ENCODE measurements at places on chromosomes 7 and 10.

- no peak for DNase-seq
Measured at GRCh38 chr7:123674399-123675180, 18.9 kb downstream of the LMOD2 start.

DNA sequence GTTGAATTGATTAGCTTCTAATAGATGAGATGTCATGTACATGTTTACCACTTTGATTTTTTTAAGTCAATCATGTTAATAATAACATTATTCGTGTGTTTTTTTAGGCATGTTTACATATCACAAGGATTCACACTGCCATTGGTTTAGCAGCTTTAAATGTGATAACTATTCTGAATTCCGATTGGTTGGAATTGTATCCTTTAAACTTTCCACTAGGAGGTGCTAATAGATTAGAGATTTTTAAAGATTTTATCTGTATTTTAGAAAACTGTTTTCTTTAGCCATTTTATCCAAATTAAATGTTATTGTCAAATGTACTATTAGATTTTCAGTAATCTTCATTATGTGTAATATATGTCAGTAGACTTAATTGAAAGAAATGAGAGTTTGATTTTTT lies 83.2 kb downstream of the HECTD2 start:
- DNase-seq, result no peak

- DNase-seq, result no peak
Measured at GRCh38 chr10:77422491-77423338, 214.9 kb downstream of the KCNMA1 start.

DNA sequence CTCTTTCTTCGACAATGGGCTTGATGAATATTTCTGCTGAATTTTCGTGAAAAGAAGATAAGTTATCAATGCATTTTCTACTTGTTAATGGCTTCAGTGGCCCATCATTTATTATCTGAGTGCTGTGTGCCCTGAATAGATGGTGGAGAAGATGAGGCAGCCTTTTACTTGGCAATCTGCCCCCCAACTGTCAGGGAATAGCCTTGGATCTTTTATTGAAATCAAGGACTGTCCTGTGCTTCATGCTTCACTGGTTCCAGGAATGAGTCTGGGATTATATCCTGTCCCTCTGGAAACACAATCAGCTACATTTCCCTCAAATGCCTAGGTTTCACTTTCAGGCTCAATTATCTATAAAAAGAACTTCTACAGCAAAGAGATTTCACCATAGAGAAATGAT lies 75.9 kb upstream of the NXPH1 start:
- DNase-seq, result no peak

- no peak for DNase-seq
Measured at GRCh38 chr7:98877692-98878364, 504 bp upstream of the TRRAP start.

- no peak for DNase-seq
Measured at GRCh38 chr10:13483073-13483472, 45.7 kb downstream of the BEND7 start.

DNA sequence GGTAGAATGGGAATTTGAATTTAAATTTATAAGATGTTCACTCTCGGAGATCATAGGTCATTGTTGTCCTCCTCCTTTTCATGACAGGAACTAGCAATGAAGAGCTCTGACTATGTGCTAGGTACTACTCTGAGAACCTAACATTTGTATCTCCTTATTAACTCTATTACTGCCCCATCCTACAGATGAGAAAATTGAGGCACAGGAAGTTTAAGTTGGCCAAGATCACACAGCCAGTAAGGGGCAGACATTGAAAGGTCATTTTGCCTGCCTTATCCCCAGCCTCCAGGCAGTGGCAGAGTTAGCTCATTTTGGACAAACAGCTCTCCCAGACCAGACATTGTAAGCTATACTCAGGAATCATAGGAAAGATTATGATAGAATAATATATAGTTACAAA lies 6.0 kb downstream of the SRGN start:
- DNase-seq, result no peak

DNA sequence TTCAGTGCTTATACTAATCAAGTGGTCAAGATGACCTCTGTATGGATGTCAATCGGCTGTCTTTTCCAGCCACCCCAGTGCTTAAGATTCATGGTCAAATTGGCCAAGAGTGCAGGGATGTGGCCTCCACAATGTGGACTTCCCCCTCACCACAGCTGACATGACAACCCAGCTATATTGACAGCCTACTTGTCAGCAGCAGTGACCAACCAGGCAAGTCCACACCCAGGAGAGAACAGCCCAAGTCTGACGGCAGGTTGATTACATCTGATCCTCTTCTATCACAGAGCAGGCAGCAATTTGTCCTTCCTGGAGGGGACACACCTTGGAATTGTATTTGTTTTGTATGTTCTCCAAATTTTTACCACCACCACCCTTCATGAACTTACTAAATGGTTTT lies 8.2 kb upstream of the ERVW-1 start:
- no peak for DNase-seq

- DNase-seq, result no peak
Measured at GRCh38 chr10:128440513-128441160, 314.4 kb upstream of the MKI67 start.

GRCh38 chr7:48426966-48427555 lies 255.8 kb downstream of the ABCA13 start:
- no peak for DNase-seq

DNA sequence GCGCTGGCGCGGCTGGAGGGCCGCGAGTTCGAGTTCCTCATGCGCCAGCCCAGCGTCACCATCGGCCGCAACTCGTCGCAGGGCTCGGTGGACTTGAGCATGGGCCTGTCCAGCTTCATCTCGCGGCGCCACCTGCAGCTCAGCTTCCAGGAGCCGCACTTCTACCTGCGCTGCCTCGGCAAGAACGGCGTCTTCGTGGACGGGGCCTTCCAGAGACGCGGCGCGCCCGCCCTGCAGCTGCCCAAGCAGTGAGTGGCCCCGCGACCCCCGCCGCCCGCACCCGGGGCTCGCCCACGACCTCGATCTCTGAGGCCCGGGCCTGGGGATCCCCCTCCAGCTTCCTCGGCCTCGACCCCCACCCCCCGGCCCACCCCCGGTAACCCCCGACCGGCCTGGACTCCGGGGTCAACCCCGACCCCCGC lies 537 bp downstream of the FOXK1 start:
- peak; percentile 23 for DNase-seq

DNA sequence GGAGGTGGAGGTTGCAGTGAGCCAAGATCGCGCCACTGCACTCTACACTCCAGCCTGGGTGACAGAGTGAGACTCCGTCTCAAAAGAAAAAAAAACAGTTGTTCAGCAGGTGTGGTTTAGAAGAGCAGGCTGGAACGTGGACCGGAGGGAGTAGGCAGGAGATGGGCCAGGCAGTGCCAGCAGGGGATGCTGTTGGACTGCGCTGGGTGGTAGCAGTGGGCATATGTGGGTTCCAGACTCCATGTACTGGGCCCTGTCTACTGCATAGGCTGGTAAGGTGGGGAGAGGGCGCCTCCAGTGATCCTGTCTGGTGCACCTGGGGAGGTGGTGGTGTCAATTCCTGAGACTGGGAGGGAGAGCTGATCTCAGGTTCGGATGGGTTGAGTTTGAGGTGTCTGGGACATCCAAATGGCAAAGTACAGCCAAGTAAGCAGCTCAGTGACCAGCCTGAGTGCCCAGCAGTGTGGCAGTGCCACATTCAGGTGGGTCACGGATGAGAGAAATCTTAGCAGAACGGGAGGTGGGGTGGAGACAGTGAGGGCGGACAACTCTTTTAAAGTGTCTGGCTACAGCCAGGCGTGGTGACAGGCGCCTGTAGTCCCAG lies 25.9 kb downstream of the SFXN4 start:
- DNase-seq, result peak; percentile 47

GRCh38 chr7:113331155-113331898 lies 213.0 kb upstream of the SMIM30 start:
- no peak for DNase-seq

- DNase-seq, result no peak
Measured at GRCh38 chr7:30162622-30163124, 27.9 kb downstream of the MTURN start.

DNA sequence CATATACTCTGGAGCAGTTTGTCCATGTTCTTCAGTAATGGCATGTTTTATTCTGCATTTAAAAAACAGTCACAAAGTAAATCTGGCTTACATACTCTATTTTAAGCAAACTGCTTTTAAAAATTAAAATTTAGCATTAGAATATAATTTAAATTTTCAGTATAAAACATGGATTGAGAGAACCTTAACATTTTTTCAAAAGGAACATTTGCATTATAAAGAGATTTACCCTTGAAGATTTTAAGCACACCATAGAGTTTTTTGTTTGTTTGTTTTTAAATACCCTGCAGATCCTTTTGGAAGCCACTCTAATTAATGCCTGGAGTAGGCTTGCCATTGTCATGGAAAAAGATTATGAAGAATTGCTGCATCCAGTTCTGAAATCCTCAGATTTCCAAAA lies 70.4 kb downstream of the ZNRF2 start:
- DNase-seq, result no peak

DNA sequence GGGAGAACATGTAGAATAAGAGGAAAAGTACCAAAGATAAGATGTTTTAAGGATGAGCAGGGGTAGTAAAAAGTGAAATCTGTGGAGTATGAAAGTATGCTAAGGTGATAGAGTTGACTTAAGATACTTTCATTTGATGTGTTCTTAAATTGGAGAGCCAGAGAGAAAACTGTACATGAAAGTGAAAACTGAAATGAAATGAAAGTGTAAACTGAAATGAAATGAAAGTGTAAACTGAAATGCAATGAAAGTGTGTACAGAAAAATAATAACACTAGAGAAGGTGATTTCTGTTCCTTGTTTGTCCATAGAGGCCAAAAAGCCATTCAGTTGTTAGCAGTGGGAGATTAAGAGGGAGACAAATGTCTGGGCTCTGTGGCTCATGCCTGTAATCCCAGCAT lies 17.5 kb downstream of the AHR start:
- no peak for DNase-seq

DNA sequence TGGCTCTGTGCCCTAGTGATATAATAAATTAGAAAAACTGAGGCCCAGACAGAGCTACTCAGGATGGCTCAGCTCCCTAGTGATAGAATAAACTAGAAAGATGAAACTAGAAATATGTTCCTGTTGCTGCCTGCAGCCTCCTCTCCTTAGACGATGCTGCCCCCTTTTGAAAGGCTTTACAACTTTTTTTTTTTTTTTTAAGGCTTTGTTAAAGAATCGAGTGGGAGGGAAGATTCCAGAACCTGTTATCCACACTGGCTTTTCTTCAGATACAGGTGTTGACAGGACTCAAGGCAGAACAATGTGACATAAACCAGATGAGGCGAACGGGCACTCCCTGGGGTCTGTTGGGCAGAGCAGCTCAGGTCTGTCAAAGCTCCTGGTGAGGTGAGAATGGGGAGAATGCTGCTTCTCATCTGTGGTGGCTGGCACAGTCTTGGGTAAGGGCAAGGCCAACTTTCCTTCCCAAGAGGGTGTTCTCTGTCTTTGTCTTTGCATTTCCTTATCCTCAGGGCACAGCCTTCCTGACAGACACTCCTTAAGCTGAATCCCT lies 175.1 kb downstream of the COBL start:
- DNase-seq, result no peak

DNA sequence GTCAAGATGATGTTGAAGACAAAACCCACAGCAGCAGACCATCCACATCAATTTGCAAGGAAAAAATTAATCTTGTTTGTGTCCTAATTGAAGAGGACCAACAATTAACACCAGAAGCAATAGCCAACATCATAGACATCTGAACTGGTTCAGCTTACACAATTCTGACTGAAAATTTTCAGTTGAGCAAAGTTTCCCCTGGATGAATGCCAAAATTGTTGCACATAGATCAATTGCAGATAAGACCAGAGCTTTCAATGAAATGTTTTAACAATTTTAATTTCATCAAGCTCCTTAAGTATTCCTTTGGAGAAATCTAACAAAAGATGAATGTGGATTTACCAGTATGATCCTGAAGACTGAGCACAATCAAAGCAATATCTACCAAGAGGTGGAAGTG lies 168.6 kb downstream of the CTNNA3 start:
- DNase-seq, result no peak

DNA sequence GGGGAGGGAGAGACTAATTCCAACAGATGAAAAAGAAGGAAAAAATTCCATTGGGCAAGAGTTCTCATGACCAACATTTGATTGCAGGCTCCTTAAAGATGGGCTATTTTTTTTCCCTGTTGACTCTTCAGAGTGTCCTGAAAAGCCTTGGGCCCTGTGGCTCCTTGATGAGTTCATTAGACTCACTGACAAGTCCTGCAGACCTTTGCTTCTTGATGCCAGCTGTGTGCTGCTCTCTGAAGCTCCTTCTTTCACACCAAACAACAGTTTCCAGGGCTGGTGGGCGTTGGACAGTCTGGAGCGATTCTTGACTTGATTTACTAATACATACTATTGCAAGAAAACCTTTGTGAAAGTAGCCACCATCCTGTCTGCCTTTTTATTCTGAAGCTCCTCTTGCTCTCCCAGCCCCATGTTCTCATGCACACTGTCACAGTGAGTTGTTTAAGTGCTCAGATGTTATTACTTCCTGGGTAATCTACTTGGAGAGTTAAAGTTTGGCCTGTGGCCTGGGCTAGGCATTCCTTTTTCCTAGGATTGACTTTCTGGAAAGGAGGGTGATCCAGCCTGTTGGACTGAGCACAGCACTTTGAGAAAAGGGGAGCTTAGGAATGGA lies 250.3 kb downstream of the PTEN start:
- DNase-seq, result no peak

GRCh38 chr7:126450269-126450671 lies 802.5 kb downstream of the GRM8 start:
- DNase-seq, result no peak

- DNase-seq, result no peak
Measured at GRCh38 chr10:21507150-21507549, 18.3 kb downstream of the SKIDA1 start.

GRCh38 chr10:63114031-63114814 lies 18.9 kb upstream of the NRBF2 start:
- no peak for DNase-seq

GRCh38 chr7:2934211-2934731 lies 90.2 kb upstream of the GNA12 start:
- DNase-seq, result no peak

- DNase-seq, result no peak
Measured at GRCh38 chr10:119246862-119247549, 39.6 kb downstream of the GRK5 start.

GRCh38 chr10:114879541-114880158 lies 58.1 kb downstream of the FHIP2A start:
- peak; percentile 34 for DNase-seq

DNA sequence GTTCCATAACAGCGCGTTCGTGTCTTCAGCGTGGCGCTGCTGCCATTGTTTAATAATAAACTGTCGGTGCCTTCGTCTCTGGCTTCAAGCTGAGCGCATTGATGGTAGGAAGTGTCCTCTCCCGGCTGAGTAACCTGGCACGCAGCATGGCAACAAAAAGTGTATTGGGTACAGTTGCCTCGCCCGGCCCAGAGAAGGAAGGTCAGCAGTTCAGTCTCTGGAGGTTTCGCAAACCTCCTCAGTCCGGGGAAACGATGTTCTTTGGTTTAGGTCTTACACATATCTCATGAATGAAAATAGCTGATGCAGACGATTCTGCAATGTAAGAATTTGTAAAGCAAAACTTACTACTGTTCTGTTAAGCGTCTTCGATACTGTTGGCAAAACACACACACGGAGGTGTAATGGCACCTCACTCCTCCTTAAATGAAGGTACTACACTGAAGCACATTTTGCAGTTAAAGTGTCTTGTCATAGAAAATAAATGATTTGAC lies 739 bp upstream of the CCDC186 start:
- DNase-seq, result no peak

GRCh38 chr7:140229591-140230515 lies 53.1 kb upstream of the KDM7A start:
- DNase-seq, result peak; percentile 59

- no peak for DNase-seq
Measured at GRCh38 chr10:130737186-130737585, 574.3 kb downstream of the TCERG1L start.

- DNase-seq, result no peak
Measured at GRCh38 chr7:49638166-49638565, 135.3 kb upstream of the VWC2 start.

GRCh38 chr7:137953665-137954470 lies 48.0 kb downstream of the CREB3L2 start:
- DNase-seq, result no peak

Data from effector memory CD8-positive, alpha-beta T cell (primary cell).